Mesangial cell (primary cell): ENCODE measurements at places on chromosomes 6 and 20. TPM values are rescaled to one million over a fixed set of nuclear protein-coding genes. Genes with fewer than 3 reads are reported as not detected.

The CTSA gene
- total RNA-seq, result 70.9 and 232 TPM in 2 replicates

The EEF1A2 gene
- 3.4 and 12.5 TPM in 2 replicates for total RNA-seq

The UBE2C gene
- 20.9 and 425 TPM in 2 replicates for total RNA-seq

The BPIFB4 gene
- total RNA-seq, result not detected in 2 replicates
